ENCODE measurements at places on chromosomes 2 and 18.

DNA sequence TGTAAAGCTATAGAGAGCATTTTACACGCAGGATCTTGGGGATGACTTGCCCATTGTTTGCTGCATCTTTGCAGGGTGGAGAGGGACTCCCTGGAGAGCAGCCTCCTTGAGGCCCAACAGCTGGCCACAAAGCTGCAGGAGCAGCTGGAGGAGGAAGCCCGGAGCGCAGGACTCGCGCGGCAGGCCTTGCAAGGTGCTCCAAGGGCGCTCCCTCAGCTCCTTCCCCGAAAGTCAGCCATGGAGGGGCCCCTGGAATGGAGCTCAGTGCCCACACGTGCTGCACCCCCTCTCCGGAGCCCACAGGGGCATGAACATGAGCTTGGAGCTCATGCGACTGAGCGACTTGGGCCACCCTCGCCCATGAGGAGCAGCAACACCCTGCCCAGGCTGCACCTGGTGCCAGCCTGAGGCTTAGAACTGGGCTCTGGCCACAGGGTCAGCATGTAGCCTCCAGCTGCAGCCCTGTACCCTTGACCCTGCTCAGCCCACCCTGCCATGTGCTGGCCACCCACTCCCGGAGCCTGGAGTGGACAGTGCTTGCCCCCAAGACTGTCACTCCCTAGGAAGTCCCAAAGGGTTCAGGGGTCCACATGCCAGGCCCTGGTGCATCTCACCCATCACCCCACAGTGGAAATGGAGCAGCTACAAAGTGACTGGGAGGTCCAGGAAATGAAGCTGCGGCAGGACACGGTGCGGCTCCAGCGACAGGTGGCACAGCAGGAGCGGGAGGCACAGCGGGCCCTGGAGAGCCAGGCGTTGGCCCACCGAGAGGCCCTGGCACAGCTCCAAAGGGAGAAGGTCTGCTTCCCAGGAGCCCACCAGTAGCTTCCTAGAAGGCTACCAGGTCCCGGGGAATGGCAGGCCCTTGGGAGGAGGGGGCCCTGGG is 43.0 kb downstream of the CROCC2 start:
- DNase-seq = no peak

- no peak for DNase-seq
Observed at GRCh38 chr2:20677301-20678085, 10.5 kb downstream of the GDF7 start.

DNA sequence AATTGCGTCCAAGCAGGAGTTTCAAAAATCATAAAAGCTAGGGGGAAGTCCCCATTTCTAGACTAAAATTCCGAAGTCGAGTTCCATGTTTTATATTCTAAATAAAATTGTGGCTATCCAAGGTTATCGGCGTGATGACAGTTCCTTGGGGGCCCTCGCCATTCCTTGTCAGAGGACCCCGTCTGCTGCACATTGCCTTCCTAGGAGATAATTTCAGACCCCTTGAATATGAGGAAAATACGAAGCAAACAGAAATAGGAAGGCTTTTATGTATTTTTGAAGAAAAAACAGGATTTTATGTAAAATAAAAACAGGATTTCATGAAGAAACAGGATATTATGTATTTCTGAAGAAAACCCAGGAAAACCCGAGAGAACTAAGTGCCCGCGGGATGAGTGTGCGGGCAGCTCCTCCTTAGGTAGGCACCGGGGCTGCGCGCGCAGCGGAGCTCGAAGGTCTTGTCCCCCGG is 465 bp upstream of the PLEKHA3 start:
- DNase-seq = no peak

GRCh38 chr2:60717691-60718090 is 38.4 kb upstream of the PAPOLG start:
- peak; percentile 22 for DNase-seq

GRCh38 chr2:238644095-238645081 is 203.5 kb upstream of the TWIST2 start:
- DNase-seq = no peak

DNA sequence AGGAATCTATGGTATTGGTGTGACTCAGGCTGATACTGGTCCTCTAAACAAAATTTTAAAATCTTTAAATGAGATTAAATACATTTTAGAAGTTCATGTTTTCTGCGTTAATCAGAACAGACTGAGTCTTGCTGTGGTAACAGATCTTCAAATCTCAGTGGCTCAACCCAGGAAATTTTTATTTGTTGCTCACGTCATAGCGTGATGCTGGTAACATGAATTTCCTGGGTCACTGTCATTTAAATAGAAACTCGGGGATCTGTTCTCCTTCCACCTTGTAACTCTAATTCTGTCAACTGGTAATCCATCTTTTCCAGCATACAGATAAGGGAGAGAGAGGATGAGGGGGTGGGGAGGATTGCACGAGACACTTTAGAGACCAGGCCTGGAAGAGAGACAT is 90.0 kb downstream of the CDC42EP3 start:
- DNase-seq = no peak

DNA sequence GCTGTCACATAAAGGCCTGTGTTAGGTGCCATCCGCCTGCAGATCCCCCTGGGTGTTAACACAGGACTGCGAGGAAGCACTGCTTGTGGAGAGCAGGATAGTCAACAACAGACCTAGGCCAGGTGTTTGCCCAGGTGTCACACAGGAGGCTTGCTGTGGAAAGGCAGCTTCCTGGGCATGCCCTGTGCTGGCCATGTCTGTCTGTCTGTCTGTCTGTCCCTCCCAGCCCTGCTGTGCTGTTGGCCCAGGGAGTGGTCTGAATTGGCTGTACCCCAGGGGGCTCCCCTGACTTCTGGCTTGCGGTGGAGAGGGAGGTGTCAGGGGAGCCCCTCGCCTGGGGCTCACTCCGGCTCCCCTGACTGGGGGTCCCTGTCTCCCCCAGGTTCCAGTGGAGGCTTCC is 53.2 kb downstream of the SH3BP4 start:
- no peak for DNase-seq
